BJ (cell line): ENCODE measurements at places on chromosomes 3 and 15. TPM values are rescaled to one million over a fixed set of nuclear protein-coding genes. Genes with fewer than 3 reads are reported as not detected.

GRCh38 chr3:48276911-48277641, 36.2 kb downstream of the ZNF589 start:
- no peak for DNase-seq

- DNase-seq, result no peak
These were observed 215.0 kb downstream of the TPRG1 start for GRCh38 chr3:189386739-189387138.

DNA sequence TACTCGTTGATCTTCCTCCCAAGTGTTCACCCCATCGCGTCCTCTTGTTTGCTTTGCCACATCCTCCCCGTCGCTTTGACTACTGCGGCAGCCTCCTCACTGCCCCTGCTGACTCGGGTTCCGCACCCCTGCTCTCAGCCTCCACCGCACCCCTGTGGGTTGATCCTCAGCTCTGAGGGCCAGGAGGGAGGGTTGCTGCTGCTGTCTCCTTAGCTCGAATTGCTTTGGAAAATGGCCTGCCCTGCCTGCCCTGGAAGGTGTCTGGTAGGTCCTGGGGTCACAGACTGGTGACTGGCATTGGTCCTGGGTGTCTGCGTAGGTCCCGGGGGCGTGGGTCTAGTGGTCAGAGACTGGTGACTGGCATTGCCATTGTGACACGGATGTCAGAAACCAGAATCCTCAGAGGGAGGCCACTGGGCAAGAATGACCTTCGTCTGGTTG, 9.4 kb downstream of the MUC4 start:
- DNase-seq, result no peak

SLC51B gene
- polyA plus RNA-seq, result not detected in 2 replicates

- no peak for DNase-seq
These were observed 195.4 kb downstream of the OPA1 start for GRCh38 chr3:193788189-193788991.

DNA sequence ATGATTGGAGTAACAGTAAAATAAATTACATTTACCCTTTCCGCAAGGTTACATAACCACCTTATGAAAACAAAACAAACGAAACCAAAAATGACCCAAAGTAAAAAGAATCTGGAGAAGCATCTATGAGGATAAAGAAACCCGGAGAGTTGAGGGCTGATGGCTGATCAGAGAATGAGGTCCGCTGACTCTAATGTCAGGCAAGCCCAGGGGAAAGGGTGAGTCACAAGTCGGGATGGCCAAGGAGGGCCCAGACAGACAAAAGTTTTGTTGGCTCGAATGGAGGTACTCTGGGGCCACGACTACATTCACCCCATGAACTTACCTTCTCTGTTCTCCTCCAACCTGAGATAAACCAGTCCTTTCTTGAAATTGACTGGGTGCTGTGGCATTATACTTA, 95.7 kb downstream of the RORA start:
- DNase-seq, result no peak

DNA sequence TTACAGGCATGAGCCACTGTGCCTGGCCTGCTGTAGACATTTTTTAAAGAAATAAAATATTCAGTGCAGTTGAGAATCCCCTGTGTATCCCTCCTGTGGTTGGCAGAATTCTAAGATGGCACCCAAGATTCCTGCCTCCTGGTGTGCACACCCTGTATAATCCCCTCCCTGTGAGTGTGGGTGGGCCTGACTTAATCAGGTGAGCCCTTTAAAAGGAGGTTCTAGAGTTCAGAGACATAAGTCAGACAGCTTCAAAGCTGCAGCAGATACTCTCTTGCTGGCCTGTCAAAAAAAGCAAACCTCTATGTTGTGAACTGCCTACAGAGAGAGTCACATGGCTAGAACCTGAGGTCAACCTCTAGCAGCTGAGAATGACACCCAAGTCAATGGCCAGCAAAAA, 7.0 kb upstream of the VIPR1 start:
- DNase-seq, result no peak

DNA sequence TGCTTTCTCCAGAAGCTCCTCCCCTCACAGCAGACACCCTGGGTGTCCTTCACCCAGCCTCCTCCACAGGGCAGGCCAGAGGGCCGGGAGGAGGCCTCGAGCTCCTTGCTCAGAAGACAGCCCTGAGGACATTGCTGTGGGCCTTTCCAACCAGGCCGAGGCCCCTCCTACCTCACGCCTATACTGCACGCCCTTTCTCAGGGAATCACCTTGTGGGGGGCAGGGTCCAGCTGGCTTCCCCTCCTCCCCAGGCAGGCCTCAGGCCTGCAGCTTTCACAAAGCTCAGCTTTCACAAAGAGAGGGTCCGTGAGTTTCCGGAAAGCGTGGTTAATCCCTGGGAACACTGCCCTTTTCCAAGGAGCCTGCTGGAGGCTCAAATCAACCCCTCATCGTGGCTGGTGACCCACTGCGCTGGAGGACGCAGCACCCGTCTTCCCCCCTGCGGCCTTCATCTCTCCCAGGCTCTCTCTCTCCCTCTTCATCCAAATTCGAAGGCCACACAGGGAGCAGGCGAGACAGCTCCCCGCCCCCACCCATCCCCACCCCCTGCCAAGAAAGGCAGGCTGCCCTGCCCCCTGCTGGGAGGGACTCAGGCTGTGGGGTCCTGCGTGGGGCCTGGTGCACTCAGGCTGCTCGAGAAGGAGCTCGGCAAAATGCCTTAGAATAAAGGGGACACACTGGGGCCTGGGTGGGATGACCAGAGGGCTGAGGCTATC, 79.4 kb downstream of the OCA2 start:
- DNase-seq, result no peak

CCDC80 gene
- 199 and 291 TPM in 2 replicates for polyA plus RNA-seq

LRRIQ4 gene
- not detected in 2 replicates for polyA plus RNA-seq

SPTSSB gene
- polyA plus RNA-seq, result not detected in 2 replicates

PRKCD gene
- polyA plus RNA-seq, result 24.2 and 33.5 TPM in 2 replicates

CYP1A1 gene
- 0.10 TPM in 1 of 2 replicates, not detected in the other for polyA plus RNA-seq

GRCh38 chr3:15557511-15557946, 36.0 kb upstream of the COLQ start:
- DNase-seq, result peak; percentile 41

GOLGA6D gene
- not detected in 2 replicates for polyA plus RNA-seq

DNA sequence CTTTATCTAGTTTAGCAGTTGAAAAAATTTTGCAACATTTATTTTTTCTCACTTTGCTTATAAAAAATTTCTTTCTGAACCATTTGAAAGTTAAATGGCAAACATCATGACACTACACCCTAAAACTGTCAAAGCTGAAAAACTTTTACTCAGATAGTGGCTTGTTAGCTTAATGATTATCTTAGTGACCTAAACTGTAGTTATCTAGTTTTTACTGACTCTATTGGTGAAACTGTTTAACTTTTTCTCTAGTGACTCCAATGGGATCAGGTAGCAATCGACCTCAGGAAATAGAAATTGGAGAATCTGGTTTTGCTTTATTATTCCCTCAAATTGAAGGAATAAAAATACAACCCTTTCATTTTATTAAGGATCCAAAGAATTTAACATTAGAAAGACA, 13.3 kb downstream of the FBXO22 start:
- DNase-seq, result no peak

C2CD4A gene
- not detected in 2 replicates for polyA plus RNA-seq

DUOXA2 gene
- not detected in 2 replicates for polyA plus RNA-seq

NAA80 gene
- polyA plus RNA-seq, result 3.6 and 5.8 TPM in 2 replicates

- no peak for DNase-seq
These were observed 422.2 kb downstream of the FHIT start for GRCh38 chr3:60829058-60829457.

ACTC1 gene
- polyA plus RNA-seq, result 7.6 and 15.2 TPM in 2 replicates

GRCh38 chr3:190542846-190543245, 29.0 kb downstream of the IL1RAP start:
- no peak for DNase-seq

GHSR gene
- polyA plus RNA-seq, result not detected in 2 replicates

LTF gene
- polyA plus RNA-seq, result not detected in 2 replicates
